ENCODE measurements at places on chromosomes 2 and 18. TPM values are rescaled to one million over a fixed set of nuclear protein-coding genes. Genes with fewer than 3 reads are reported as not detected.

Gene KLHL30
- total RNA-seq = not detected

GRCh38 chr2:85659324-85659981 is 8.5 kb downstream of the SFTPB start:
- DNase-seq = no peak

Gene GCG
- total RNA-seq = not detected

Gene ABHD1
- 1.0 TPM for total RNA-seq

DNA sequence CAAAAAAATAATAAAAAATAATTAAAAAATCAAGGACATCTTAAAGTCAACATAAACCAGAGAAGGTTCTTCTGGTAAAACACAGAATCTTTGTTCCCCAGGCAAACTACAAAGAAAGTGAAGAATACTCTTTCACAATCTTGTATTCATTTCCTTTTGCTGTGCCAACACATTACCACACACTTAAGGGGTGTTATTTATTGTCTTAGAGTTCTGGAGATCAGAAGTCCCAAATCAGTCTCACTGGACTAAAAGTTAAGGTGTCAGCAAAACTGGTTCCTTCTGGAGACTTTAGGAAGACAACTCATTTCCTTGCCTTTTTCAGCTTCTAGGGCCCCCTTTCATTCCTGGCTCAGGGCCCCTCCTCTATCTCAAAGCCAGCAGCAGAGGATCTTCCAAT is 12.2 kb upstream of the CAB39 start:
- no peak for DNase-seq

Gene DSG1
- total RNA-seq = not detected

DNA sequence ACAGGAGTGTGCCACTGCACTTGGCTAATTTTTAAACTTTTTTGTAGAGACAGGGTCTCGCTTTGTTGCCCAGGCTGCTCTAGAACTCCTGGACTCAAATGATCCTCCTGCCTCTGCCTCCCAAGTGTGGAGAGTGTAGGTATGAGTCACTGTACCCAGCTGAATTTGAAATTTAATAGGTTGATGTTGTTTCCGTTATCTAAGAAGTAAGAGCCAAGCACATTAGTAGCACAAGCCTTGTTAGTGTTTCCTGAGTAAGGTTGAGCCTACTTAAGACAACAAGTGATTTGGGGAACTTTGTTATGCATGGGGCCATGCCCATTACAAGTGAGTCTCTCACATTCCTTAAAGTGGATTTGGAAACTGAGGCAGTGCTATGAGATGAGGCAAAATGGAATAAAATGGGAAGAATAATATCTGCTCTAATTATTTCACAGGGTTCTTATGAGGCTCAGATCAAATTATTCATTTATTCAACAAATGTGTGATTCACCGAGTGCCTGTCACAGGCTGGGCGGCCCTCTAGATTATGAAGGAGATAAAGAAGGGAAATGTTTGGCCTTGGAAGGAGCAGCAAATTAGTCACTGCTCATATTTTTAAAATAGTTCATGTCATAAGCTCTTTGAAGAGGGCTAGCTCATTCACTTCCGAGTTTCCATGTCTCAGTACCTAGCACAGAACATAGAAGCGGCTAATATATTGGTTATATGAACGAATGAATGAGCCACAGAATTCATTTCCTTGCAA is 217.2 kb downstream of the LDLRAD4 start:
- DNase-seq = no peak

Gene TMEM198
- 0.91 TPM for total RNA-seq

DNA sequence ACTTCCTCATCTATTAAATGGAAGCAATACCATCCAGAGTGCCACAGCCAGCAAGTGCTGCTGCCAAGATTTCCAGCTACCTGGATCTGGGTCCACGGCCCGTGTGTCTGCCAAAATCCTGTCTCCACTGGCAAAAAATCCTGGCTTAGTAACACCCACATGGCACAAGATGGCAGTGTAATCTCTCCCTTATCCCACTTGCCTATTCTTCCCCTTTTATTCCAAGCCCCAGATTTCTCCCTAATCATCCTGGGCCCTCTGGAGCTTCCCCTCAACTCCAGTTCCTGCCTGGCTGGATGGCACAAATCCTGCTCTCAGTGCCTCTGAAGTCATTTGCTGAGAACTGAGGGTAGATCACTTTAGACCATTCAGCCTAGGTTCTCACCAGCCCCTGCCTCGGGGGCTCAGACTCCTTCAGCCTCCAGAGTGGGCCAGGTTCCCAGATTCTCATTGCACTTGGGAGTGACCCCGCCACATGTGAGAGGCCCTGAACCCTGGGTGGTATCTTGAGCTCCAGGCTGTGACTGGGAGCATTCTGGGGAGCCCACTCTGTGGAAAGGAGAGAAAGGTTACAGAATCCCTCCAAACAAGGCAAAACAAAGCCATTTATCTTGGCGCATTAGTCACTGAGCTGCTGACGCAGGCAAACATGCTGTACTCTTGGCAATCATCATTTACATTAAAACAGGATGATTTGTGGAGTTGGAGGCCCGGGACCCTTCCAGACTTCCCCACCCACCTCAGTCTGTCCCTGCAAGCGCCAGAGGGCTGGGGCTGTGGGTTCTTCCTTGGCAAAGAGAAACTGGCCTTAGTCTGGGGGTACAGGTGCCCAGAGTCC is 325.8 kb downstream of the DYSF start:
- no peak for DNase-seq

Gene KCNF1
- not detected for total RNA-seq

GRCh38 chr2:20589975-20590703 is 60.8 kb downstream of the HS1BP3 start:
- no peak for DNase-seq

Gene KIF1A
- total RNA-seq = not detected

DNA sequence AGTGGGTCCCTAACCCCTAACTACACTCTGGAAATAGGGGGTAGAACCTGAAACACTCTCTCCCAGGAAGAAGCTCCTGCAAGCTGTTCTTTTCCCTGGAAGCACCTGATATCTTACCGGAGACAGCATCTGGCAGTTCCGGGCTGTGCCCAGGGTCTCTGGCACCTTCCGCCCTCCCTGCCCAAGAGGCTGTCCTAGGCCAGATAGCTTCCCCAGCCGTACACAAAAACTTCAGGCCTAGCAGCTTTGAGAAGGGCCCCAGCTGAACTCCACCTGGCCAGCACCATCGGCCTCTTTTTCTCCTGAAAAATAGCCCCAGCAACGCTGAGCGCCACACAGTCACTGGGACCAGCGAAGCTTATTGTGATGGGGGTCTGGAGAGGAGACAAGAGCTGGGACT is 9.7 kb downstream of the OSR1 start:
- DNase-seq = no peak

DNA sequence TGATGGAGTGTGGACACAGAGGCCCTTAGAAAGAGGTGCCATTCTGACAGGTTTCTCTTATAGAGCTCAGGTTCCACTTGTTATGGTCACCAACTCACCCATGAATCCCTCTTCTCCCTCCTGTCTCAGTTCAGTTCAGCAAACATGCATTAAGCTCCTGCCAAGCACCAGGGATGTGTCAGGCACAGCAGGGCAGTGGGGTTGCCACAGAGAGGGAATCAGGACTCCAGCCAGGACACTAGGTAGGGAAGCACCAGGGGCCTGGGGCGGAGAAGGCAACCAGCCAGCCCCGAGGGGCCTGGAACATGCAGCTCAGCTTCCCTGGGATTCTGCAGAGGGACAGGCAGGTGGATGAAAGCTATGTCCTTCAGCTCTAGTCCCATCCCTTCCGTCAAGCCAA is 44.6 kb downstream of the TOGARAM2 start:
- no peak for DNase-seq

Gene PCARE
- total RNA-seq = not detected

DNA sequence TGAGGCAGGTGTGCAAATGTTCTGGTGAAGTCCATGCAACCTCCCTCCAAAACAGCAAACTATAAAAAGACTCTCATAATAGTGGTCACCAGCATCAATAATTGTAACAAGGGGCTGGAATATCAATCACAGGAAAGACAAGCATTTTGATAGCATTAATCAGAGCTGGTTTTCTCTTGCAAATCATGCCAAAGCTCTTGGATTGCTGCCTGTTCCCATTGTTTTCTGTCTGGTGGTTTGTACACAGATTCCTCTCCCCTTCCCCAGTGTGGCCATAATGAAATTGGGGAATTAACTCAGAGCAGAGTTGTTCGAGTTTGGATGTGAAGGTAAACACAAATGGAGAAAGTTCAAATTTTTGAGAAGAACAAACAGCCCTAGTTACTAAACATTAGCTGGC is 134.2 kb downstream of the CDCA7 start:
- no peak for DNase-seq
